ENCODE measurements at places on chromosomes 12 and 14.

DNA sequence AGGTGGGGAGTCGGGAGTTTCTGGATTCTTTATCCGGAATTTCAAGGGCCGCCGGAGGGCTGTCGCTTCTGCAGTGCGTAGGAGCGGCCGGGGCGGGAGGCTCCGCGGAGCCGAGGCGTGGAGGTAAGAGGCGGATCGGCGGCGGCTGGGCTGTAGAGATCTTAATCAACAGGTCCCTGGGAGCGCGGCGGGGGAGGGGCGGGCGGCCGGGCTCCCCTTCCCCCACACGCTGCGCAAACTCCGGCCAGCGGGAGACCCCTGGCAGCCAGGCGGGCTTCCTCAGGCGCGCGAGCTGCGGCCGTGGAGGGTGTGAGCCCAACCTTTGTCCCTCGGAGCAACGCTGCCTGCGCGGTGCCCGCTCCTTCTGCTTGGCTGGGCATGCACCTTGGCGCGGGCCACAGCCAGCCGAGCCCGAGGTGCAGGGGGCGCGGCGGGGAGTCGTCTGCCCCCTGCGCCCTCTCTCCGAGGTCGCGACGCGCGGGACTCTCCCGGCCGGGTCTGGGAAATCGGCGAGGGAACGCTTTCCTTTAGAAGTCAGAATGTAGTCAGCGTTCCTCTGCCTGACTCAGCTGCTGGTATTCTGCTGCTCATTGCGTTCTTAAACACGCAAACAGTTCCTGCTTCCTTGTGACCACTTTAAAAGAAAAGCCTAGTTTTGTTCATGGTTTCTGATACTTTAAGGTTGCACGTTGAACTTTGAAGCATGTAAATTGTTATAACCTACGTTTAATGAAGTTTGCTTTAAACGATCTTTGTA, at the start of gene PALS1:
PALS1 (plus strand) TSS at position 25 of the 757 bp plus-strand sequence. CDS start 37,736 bp downstream, outside the sequence.
- DNase-seq: peak; percentile 66

DNA sequence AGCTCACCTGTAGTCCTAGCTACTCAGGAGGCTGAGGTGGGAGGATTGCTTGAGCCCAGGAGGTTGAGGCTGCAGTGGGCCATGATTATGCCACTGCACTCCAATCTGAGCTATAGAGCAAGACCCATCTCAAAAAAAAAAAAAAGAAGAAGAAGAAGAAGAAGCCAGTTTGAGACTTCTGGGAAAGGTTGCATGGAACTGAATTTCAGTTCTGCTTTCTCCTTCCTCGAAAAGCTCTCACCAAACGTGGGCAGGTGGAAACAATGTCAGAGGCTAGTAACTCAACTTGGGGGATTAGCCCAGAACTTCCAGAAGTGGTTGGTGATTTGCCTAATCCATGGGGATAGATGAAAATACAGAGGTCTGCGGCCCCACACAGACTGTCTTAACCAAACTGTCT, 18.7 kb downstream of the FLVCR2 start:
- no peak for DNase-seq

- peak; percentile 15 for DNase-seq
These were observed 292.1 kb downstream of the GLT1D1 start for GRCh38 chr12:129145381-129145780.

- no peak for DNase-seq
These were observed 1320.5 kb downstream of the AACS start for GRCh38 chr12:126385785-126386184.

DNA sequence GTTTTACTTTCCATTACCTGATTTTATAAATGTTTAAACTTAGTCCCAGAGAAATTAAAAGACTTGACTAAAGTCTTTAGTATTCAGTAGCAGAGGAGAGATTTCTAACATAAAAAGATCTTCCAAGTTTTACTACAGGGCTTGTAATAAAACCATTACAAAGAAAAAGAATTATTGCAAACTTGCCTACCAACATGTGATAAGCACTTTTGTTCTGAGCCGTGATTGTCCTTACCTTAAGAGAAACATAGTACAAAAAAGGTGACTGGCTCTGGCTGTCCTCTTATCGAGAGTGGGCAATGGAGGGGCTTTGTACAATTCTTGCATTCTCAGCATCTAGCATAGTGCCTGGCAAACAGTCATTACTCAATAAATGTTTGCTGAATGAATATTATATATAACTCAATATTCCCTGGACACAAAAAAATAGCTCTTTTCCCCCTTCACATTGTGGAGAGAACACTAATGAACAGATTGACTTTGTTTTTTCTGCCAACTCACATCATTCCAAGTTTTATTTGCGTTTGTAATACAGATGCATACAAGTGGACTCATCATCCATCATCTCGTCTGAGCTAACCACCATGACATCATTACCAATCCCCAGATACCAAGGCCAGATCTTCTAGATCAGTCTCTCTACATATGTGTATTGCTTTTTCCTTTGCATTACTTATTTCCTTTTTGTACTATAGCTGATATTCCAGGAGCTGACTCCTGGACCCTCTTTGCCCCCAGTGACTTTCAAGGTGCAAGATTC, 192.8 kb upstream of the EEA1 start:
- no peak for DNase-seq

DNA sequence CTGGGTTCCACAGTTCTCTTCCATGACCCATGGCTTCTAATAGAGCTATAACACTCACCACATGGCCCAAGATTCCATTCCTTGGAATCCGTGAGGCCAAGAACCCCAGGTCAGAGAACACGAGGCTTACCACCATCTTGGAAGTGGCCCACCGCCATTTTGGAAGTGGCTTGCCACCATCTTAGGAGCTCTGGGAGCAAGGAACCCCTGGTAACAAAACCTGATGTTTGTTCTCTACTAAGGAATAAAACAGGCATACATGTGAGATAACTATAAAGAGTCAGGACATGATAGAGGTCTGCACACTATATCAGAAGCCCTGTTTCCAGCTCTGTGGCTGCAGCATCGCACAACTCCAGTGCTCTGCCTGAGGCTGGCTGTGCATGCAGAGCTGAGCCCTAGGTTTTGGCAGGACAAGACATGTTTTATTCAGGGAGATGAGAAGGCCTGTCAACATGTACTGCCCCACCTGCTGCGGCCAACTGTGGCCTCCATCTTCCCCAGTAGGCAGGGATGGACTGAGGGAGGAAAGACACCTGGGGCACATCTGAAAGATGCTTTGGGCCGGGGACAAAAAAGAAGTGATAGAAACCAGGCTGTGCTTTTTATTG, 344.9 kb downstream of the DAD1 start:
- DNase-seq: no peak

- no peak for DNase-seq
These were observed 477.5 kb upstream of the CCDC196 start for GRCh38 chr14:66008631-66009030.

DNA sequence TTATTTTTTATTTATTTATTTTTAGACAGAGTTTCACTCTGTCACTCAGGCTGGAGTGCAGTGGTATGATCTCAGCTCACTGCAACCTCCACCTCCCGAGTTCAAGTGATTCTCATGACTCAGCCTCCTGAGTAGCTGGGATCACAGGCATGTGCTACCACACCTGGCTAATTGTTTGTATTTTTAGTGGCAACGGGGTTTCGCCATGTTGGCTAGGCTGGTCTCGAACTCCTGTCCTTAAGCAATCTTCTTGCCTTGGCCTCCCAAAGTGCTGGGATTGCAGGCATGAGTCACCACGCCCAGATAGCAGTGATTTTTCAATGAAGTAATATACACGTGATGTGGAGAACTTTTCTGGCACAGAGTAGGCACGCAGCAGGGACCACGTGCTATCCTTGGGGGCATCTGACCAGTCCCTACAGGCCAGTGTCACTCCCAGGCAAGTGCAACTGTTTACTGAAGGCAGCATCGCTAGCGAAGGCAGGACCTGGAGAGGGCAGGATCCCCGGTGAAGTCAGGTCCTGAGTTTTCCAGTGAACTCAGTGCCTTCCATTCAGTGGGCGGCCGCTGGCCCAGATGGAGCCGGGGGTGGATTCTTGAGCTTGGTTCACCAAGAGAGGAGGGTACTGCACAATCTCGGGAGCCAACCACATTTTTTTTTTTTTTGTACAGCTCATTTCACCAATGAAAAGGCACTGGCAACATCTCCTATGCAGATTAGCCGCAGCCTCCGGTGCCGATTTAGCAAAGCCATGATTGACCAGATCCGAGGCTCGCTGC, 11.1 kb upstream of the CLMN start:
- DNase-seq: no peak

DNA sequence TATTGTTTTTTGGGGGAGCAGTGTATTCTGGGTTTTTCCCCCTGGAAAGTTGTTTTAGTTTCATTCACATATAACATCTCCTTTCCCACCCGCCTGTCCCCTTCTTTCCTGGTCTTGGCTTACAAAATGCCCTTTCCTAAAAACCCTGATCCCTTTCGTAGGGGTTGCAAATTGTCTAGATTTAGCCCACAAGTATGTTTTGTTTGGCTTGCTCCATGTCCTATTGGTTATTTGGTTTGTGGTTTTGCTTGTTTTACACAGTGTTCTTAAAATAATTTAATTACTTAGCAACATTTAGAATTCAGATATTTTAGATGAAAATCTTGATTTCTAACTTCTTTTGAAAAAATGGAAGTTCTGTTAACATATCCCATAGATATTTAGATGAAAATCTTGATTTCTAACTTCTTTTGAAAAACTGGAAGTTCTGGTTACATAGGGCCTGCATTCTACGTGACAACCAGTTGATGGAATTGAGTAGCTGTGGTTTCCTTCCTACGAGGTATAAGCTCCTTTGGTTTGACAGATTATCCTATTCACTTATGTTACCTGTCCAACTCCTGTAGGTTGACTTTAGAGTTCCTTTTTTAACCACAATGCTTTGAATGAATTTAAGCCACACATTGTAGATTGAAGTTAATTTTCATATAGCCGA, 89.2 kb upstream of the TMEM263 start:
- no peak for DNase-seq

DNA sequence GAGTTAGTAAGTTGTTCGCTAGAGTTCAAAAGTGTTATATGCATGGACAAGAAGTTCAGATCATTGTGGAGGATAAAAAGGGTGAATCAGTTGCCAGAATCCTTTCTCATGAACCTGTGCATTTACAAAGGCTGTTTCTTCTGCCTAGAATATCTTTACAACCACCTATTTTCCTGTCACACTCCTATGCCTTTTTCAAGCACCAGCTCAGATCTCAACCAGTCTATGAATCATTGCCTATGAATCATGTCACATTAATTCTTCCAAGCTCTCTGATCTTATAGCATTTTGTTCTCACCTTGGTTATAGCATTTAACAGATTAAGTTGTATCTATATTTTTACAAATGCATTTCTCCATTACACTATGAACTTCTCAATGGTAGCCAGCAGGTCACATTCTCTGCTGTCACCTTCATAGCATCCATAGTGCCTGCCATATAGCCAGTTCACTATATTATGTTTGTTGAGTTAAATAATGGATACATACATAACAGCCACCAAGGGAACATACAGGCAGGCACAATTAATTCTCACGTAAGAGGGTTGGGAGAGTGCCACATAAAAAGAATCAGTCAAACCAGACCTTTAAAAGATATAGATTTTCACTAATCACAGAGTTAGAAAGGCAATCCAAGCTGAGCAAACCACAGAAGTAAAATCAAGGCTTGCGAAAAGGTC, 573.0 kb downstream of the FOXG1 start:
- no peak for DNase-seq

DNA sequence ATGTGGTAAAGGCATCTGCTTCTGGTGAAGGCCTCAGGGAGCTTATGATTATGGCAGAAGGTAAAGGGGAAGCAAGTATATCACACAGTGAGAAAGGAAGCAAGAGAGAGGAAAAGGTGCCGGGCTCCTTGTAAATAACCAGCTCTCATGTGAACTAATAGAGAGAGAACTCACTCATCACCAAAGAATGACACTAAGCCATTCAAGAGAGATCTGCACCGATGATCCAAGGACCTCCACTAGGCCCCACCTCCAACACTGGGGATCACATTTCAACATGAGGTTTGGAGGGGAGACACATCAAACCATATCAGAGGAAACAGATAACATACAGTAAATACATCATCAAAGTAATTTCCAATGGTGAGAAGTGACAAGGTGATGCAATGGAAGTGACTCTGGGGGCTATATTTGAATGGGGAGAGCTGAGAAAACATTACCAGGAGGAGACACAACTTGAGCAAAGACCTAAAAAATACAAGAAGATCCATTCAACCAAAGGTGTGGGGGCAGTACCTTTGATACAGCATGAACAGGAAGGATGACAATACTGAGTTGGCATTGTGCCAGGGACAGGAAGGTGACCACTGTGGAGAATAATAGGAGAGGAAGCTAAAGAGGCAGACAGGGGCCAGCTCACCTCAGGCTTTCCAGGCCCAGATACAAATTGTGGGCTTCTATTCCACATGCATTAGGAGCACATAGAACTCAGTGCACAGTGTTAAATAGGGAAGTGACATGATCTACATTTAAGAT, 134.4 kb upstream of the GRIP1 start:
- DNase-seq: no peak

DNA sequence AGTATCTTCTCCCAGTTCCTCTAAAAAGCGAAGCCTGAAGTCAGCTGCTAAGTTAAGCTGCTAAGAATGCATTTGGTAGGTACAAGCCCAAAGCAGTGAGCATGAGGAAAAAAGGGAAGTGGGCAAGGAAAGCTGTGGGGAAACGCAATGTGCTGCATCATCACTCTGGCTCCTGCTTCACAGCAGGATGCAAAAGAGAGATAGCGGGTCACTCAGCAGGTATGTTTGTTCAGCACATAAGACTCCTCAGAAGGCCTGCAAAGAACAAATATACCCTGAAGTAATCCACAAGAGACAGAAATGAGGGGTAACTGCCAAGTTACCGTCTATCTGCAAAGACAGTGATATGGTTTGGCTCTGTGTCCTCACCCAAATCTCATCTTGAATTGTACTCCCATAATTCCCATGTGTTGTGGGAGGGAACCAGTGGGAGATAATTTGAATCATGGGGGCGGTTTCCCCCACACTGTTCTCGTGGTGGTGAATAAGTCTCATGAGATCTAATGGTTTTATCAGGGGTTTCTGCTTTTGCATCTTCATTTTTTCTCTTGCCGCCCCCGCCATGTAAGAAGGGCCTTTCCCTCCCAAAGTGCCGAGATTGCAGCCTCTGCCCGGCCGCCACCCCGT, 127.4 kb upstream of the EGLN3 start:
- DNase-seq: no peak

- DNase-seq: no peak
These were observed 204.5 kb upstream of the SFSWAP start for GRCh38 chr12:131506426-131506825.

DNA sequence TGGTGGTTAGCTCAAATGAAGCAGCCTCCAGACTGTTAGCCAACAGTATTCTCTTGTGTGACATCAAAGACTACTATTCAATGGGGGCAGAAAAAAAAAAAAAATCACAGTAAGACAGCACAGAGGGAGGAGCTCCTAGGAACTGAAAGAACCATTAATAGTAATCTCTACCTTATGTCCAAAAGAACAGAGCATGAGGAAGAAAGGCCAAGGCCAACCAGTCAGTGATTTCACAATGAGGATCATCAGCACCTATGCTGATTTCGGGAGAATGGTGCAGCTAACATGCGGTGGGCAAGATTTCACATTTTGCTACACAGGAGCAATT, 66.3 kb upstream of the SOX5 start:
- no peak for DNase-seq

DNA sequence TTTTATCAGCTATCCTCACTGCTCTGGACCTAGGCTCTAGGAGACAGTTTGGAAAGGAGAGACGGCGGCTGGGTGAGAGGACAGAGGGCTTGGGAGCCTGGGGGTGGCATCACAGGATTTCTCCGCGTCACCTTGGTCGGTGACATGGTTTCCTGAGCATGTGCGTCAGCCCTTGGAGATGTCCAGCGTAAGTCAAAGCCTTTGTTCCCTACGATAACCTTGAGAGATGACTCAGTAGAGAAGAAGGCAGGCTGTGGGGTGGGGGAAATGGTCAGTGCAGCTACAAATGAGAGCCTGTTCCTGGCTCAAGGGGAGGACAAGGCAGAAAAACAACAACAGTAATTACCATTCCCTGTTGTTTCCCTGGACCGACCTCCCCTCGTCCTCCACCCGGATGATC, 90.2 kb upstream of the TBX3 start:
- no peak for DNase-seq

Data from cerebellar cortex (tissue), 1 donor.